ENCODE measurements at places on chromosomes 13 and 19. TPM values are rescaled to one million over a fixed set of nuclear protein-coding genes. Genes with fewer than 3 reads are reported as not detected.

Gene CCDC122
- total RNA-seq: 5.6 TPM

DNA sequence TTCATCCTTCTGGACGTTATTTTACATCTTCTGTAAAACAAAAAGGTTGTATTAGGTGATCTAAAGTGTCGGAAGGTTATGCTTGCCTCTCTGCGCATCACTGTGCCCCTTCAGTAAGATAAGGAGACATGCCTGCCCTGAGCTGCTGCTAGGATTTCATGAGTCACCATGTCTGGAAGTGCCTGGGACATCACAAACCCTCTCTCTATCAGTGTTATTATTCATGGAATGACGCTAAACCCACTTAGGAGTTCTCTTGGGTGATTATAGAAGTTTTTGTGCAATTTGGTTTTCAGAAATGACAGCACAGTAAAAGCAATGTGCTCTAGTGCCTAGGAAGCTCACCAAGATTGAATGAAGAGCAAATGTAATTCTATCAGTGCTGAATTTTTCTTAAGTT lies 617.7 kb downstream of the DCT start:
- no peak for ATAC-seq

DNA sequence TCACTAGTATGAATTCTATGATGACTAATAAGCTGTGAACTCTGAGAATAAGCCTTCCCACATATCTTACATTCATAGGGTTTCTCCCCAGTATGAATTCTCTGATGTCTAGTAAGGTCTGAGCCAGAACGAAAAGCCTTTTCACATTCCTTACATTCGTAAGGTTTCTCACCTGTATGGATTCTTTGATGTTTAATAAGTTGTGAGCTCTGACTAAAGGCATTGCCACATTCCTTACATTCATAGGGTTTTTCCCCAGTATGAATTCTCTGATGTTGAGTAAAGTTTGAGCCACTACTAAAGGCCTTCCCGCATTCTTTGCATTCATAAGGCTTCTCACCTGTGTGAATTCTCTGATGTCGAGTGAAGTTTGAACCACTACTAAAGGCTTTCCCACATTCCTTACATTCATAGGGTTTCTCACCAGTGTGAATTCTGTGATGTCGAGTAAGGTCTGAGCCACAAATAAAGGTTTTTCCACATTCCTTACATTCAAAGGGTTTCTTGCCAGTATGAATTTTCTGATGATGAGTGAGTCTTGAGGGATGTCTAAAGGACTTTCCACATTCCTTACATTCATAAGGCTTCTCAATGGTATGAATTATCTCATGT lies 30.7 kb upstream of the ZFP82 start:
- ATAC-seq: no peak

DNA sequence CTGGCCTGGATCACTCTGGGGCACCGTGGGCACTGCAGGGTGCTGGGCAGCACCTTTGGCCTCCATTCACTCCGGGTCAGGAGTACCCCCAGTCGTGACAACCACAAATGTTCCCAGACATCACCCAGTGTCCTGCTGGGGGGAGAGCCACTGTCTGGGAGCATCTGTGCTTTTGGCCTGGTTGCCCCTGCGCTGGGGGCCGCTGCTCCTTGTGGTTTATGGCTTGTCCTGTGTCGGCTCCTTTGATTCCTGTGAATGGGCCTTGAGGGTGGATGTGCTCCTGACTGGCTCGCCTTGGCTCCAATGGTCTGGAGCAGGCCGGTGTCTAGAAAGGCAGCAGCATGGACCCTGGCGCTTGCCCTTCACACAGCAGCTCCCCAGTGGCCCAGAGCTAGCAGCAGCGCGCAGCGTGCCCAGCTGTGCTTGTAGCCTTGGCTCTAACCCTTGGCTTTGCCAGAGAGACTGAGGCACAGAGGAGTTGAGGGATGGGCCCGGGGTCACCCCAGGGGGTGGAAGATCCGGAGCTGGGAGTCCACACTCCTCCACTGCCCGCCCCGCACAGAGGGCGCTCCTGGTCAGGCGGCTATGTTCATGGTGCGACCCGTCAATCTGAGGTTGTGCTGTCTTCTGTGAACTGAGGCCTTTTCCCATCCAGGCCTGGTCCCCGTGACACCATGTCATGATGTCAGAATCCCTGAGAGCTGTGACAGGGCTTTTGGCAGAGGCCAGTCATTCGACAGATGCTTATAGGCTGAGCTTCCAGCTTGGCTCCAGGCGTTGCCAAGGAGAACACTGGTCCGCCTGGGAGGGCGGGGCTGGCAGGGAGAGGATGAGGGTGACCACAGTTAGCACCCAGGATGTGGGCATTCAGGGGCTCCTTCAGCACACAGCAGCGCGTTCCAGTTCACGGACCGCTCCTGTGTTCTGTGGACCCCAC lies 4.1 kb downstream of the DAZAP1 start:
- no peak for ATAC-seq

Gene PSG1
- total RNA-seq: 0.86 TPM

- peak; percentile 87 for ATAC-seq
These were observed 249.8 kb downstream of the DCLK1 start for GRCh38 chr13:35881360-35881759.

- ATAC-seq: no peak
These were observed 104.4 kb downstream of the DNAJC15 start for GRCh38 chr13:43127827-43128226.

DNA sequence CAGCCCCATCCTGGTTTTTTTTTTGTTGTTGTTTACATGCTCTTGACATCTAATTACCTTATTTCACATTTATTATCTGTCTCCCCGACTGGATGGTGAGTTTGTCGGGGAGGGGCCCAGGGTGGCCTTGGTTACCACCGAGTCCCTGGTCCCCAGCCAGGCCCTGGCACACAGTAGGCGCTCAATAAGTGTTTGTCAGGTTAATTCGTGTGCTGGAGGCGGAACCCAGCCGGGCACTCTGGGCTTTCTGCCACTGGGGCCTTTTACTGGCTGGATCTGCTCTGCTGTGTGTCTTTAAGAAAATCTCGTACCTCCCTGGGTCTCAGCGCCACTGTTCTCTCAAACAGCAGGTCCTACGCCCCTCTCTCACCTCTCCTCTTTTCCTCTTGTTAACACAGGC lies 4.6 kb downstream of the NRTN start:
- ATAC-seq: no peak

- ATAC-seq: peak; percentile 36
These were observed 188.4 kb downstream of the ITGBL1 start for GRCh38 chr13:101640788-101641400.

Gene C19orf33
- 2.4 TPM for total RNA-seq

- peak; percentile 20 for ATAC-seq
These were observed 68.1 kb upstream of the KLF12 start for GRCh38 chr13:74202129-74202813.

Gene NBEA
- total RNA-seq: 41.3 TPM

- no peak for ATAC-seq
These were observed 1446.8 kb downstream of the UQCRFS1 start for GRCh38 chr19:27765912-27766725.

Gene PRDX2
- total RNA-seq: 313 TPM

DNA sequence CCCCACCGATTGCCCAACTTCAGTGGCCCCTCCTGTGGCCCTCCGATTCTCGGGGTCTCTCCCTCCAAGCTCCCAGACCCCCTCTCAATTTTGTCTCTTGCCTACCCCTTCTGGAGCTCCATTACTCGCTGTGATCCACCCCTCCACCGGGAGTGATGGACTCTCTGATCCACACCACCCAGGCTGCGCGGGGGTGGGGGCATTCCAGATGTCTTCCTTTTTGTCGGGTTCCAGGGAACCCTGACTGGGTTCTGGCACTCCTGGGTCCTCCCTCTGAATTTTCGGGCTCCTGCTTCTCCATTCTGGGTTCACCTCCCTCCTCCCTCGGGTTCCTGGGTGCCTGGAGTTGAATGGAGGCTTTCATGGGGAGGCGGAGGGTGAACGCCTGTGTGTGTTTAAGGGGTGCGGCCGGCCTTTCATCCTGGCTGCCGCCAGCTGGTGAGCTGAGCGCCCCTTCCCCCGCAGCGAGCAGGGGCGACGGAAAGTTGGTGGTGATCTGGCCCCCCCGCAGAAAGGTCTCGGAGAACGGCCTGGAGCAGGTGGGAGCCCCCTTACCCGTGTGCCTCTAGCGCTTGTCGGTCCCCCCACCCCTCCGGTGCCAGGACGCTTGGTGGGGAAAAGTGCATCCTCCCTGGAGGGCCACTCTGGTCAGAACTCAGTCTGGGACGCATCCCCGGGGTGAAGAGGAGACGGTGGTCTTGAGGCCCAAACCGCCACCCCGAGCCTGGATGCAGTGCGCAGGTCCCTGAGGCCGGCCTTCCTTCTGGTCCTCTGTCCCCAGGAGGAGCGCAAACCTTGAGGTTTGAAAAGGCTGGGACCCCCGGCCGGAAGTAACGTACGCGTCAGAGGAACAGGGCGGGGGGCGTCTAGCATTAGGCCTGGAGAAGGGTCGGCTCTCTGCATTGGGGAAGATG lies 1.6 kb downstream of the MISP3 start:
- ATAC-seq: peak; percentile 7

Gene APOC1
- 36.8 TPM for total RNA-seq

Gene TMPRSS9
- total RNA-seq: not detected

Gene NLRP5
- total RNA-seq: 0.14 TPM

- ATAC-seq: no peak
These were observed 1.5 kb downstream of the KIR2DL3 start for GRCh38 chr19:54739587-54740497.

GRCh38 chr13:81104035-81104715 lies 763.2 kb upstream of the SPRY2 start:
- no peak for ATAC-seq

GRCh38 chr13:50829896-50830295 lies 13.6 kb downstream of the DLEU7 start:
- peak; percentile 55 for ATAC-seq

DNA sequence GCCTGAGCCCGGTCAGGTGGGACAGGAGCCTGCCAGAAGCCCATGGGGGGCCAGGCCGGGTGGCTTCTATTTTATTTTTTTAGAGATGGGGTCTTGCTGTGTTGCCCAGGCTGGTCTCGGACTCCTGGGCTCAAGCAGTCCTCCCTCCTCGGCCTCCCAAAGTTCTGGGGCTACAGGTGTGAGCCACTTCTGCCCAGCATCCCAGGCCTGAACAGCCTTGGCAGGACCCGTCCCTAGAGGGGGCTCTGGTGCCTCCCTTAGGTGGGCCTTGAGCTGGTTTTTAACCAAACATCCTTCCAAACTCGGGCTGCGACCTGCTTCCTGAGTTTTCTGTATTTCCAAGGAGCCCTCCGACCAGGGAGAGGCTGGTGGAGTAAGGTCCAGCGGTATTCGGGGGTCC lies 10.5 kb downstream of the COMP start:
- ATAC-seq: no peak

- ATAC-seq: no peak
These were observed 550.6 kb upstream of the ARGLU1 start for GRCh38 chr13:107118506-107118905.

GRCh38 chr13:81314461-81314860 lies 973.5 kb upstream of the SPRY2 start:
- no peak for ATAC-seq

DNA sequence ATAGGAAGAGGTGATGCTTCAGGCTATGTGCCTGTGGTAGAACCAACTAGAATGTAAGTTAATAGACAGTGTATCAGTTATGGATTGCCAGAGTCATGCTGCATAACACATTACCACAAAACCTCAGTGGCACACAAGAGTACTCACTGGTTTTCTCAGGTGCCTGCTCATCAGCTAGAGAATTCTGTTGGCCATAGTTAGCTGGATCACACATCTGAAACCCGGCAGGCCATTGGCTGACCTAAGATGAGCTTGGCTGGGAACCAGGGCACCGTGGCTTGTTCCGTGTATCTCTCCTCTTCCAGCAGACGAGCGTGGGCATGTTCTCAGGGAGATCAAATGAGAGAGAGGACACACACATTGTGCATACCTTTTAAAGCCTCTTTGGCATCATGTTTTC lies 76.7 kb downstream of the TEX26 start:
- ATAC-seq: no peak

GRCh38 chr13:67033170-67033569 lies 197.0 kb downstream of the PCDH9 start:
- ATAC-seq: no peak

DNA sequence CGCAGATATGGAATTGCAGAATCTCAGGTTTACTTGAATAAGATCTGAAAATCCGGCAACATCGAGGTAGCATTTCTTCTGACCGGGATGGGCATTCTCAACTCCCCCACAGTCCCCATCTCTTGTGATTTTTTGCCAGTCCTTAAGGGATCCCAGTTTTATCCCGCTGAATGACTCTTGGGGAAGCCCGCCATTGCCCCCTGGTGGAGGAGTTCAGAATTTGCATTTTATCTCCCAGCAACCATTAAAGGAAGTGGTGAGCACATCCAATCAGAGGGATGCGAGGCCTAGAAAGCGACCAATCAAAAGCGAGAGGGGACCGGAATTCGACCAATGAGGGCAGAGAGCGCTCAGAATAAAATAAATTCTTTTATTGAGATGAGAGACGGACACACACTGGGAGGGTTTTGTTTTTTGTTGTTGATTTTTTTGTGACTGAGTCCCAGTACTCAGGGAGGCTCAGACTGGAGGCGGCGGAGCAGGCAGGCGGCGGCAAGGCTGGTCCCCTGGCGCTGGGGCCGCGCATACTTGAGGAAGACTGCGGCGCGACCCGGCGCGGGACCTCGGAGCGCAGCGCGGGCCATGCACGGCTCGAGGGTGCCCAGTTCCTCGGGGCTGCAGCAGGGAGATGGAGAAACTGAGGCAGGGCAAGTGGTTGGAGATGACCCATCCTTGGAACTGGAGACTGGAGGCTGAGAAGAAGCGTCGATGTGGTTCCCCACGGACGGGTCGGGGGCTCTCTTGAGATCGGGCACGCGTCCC lies 3.9 kb upstream of the TTC9B start:
- no peak for ATAC-seq

DNA sequence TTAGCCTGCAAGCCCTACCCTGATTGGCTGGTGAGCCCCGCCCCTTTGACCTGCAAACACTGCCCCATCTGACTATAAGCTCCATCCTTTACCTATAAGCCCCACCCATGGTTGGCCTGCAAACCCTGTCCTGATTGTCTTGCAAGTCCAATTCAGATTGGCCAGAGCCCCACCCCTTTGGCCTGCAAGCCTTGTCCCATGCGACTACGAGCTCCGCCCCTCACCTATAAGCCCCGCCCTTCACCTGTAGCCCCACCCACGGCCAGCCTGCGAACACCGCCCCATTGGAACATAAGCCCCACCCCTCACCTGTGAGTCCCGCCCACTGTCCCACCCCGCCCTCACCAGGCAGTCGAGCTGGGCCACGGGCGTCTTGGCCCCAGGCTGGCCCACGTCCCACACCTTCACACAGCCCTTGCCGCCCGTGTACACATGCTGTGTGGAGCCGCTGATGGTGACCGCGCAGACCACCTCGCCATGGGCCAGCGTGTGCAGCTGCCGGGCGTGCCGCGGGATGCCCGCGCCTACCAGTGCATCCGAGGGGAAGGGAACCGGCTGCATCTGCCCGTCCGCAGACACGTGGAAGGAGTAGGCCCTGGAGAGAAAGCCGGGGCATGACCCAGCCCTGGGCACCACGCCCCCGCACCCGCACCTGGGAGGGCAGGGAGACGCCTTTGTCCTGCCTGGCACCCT lies 22.9 kb downstream of the TLE2 start:
- no peak for ATAC-seq

DNA sequence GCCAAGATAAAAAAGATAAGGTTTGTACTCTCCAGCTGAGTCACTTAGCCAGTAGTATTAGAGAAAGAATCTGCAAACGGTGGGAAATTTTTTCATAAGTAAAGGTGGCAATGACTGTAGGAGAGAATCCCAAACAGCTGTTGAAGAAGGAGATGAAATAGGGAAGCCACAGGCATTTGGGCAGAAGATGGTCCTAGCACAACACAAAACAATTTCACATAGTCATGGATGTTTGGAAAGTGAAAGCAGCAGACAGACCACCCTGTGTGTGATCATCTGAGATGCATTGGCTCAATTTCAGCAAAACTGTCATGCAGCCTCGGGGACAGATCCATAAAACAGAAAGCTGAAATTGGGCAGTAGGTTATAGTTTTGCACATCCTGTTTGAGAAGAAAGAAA lies 2832.4 kb downstream of the PCDH9 start:
- no peak for ATAC-seq

- ATAC-seq: no peak
These were observed 5.6 kb upstream of the TEX29 start for GRCh38 chr13:111314852-111315251.
